ENCODE measurements at places on chromosomes 3 and 15.

DNA sequence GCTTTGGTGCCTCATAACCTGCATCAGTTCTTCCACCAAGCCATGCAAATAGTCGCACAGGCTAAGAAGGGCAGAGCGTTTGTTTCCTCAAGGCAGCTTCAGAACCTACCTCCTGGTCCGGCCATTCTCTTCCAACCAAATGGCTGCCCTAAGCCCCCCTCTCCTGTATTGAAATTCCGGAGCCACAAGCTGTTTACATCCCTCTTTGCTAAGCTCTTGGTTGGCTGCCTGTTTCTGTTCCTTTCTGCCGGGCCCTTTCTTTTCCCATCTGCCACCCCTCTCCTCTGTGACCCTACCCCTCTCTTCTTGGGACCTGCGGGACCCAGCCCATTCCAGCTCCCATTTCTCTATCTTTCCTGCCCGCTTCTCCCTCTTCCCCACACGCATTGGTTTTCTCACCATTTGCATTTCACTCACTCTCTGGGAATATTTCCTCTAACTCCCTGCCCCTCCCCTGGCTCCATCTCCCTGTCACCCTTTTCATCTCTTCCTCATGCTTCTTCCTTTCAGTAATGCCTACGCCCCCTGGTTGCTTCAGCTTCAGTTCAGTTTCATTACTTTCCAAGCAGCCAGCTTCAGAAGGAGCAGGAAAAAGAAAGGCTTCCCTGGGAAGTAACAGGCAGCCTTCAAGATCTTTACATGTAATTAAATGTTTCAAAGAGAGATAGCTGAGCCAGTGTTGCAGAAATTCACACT, 113.5 kb downstream of the RAB11A start:
- no peak for DNase-seq

GRCh38 chr15:72783640-72784455, at the start of gene ADPGK:
TSS of gene ADPGK (minus strand) at chr15:72783758. CDS start at chr15:72783691, 67 bp downstream.
- DNase-seq, result peak; percentile 59

DNA sequence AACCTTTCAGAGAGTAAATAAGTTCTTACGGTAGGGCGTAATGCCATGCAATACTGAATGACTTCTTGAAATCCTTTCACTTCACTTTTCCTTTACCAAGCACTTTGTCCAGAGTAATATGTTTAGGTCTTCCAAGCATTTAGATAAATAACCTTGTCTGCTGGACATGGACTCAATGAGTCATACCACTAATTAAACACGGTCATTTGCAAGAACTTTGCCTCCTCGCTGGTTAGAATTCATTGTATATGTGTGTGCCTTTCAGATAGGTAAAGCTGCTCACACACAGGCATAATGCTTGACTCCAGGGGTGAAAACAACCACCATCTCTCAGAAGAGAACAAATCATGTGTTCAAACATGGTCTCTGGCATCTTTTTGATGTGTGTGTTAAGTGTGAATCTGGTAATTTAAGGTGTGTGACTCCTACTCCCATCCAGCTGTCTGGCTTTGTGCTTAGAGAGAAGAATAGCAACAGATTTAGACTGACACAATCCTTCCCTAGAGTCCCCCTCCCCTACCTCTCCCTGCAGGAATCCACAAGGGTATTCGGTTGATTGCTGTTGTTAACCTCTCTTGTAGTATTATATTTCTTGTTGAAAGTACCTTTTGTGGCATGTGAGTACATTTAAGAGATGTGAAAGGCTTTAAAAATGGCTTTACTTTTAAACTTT, 419.0 kb downstream of the CNTN4 start:
- DNase-seq, result no peak

GRCh38 chr3:148126956-148127355, 570.7 kb upstream of the AGTR1 start:
- DNase-seq, result no peak

DNA sequence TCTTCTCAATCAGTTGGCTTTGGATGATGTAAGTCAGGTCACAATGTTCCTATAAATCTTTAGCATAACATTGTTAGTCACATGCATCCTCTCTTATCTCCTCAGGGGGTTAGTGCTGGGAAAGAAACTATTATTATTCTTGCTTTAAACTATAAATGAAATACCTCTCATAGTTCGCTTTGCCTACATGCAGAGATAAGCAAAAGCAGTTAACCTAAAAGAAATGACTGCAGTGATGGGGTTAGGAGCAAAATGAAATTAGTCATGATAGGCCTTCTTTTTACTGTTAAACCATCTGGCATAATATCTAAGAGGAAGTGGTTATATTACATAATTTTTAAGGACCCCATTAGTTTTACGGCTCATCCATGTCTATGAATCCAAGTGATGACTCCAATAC, 91.7 kb upstream of the IGSF10 start:
- DNase-seq, result no peak

DNA sequence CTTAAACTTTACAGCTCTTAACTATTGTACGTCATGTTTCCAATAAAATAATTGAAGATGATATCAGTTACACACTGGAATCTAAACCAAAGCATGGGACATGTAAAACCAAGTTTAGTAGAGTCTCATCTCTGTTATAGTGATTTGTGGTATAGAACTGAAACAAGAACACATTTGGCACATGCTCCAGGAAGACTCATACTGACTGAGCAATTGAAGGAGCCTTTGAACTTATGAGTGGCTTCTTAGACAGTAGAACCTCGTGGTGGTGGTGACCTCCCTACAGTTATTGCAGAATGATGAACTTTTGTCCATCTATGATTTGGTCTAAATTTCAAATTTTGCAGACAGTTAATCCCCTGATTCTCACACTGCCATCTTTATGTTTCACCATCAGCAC, 729.7 kb downstream of the ROBO1 start:
- no peak for DNase-seq

DNA sequence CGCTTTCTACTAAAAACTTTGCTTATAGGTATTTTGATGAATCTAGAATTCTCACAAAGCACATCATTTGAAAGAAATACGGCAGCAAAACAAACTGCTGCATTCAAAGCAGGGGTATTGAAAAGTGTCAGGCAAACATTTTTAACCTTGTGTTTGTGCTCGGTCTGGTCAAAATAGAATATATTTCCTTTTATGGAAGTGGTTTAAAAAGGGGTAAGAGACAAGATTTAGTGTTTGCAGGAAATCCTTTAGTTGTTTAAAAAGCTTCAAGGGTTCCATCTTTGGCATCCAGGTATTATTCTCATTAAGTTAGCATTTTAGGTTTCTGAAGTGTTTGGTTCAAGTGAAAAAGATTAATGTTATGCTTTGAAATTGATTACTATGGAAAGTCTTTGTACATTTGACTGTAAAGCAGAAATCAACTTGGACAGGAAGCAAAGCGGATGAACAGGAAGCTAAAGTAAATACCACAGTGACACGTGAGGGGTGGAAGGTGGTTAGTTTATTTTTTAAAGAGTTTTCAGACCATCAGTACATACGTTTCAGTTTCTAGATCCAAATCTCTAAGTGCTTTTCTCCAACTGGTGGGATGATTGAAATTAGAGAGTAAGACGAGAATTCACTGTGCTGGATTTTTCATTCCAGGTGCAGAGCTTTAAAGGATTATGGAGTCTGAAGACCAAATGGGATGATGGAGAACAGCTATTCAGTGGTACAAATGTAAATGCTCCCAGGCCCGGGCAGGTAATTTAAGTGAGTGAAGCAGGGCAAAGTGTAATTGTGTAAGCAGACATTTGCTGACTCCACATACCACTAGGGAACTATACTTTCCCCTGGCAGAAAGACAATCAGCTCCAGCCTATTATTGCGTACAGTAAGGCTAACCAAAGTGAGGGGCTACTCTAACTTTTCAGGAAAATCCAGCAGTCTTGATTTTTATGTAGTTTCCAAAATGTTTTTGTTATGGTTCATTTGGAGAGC, 341.8 kb upstream of the TBL1XR1 start:
- no peak for DNase-seq

DNA sequence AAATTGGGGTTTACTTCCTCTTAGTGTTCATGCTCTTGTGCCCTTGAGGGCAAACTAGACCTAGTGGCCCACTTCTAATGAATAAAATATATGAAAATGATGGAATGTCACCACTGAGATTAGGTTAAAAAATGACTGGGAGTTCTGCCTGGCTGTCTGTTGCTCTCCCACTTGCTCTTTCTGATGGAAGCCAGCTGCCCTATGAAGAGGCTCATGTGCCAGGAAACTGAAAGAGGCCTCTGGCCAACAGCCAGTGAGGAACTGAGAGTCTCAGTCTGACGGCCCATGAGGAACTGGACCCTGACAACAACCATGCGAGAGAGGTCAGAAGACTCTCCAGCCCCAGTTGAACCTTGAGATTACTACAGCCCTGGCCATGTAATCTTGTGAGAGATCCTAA, 107.1 kb upstream of the FHIT start:
- DNase-seq, result no peak

DNA sequence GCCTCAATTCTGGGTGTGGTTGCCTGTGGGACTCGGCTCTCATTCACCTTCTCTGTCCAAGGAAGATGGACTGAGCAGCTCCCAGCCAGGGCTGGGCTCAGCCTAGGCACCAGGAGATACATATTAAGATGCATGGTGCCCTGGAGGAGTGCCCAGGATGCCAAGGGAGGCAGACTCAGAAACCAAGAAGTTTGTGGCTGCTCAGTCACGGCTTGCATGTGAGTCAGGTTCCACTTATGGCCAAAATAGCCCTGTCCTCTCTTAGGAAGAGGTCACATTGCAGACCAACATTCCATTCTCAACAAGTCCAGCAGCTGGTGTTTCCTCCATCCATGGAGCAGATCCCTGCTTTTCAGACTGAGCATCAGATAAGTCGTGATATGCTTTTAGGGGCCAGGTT, 21.8 kb downstream of the CDCP1 start:
- DNase-seq, result no peak

DNA sequence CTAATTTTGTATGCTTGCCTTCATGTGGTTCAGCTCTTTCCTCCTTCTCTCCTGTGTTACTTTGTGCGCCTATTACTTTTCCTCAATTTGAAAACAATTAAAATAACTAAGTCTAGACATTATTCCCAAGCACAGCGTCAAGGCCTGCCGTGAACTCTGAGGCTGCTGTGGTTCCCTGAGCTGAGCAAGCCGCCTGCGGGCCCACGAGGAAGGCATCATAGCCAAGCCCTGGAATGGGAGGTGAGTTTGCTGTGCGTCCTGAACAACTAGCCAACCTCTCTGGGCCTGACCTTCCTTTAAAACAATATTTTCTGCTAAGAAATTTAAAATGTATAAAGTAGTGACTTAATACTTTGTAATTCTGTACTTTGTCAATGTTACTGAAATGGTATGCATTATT, 327.2 kb downstream of the OCA2 start:
- no peak for DNase-seq

DNA sequence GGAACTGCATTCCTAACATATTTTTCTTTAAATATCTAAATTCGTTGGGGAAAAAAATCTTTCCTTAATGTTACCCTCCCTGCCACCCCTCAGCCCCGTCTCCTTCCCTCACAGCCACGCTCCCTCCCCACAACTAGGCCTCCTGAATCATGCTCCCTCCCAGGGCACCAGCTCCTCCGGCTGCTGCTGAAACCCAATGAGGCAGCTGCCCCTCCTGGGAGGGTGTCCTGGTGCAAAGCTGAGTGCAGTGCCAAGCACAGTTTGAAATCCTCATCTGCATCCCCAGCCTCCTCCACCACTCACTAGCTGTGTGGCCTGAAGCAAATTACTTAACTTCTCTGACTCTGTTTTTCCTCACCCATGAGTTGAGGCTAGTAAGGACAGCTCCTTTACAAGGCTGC, 2.7 kb upstream of the NR2E3 start:
- DNase-seq, result no peak
